CD4-positive, alpha-beta T cell treated with Interleukin-6 at 100 ng/mL for 8 hours (primary cell): ENCODE measurements at places on chromosomes 11 and 22.

DNA sequence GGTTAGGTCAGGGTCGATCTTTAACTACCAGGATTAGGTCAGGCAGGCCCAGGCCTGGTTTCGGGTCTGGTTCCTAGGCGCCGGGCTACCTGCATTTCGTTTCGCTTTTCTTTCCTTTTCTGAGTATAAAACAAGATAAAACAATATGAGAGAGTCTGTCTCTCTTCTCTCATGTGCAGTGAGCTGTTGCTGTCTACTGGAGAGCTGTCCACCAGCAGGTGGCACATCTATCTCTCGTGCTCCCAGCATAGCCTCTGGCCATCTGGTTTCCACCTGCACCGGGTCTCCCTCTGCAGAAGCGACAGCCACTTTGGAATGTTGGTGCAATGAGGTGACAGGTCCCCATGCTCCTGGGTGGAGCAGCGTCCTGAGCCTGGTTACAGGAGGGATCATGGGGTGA, 27.6 kb downstream of the RIBC2 start:
- DNase-seq: peak; percentile 24

- no peak for DNase-seq
Measured at GRCh38 chr11:31030138-31030792, 339.3 kb downstream of the DCDC1 start.

GRCh38 chr11:64036087-64037026, 626 bp downstream of the FLRT1 start:
- DNase-seq: no peak

GRCh38 chr22:42959576-42960509, 55.1 kb downstream of the PACSIN2 start:
- no peak for DNase-seq
